ENCODE measurements at places on chromosomes 11 and 22. TPM values are rescaled to one million over a fixed set of nuclear protein-coding genes. Genes with fewer than 3 reads are reported as not detected.

GRCh38 chr11:118073554-118073953 is 3.3 kb upstream of the TMPRSS4 start:
- H3K27ac ChIP-seq = no peak overlapping the region
- no peak overlapping the region for H3K4me3 ChIP-seq
- peaks cover 16% of the 10 kb centered on the region for H3K27me3 ChIP-seq
- H3K4me1 ChIP-seq = peaks cover 15% of the 10 kb centered on the region
- no peak for DNase-seq

- H3K27ac ChIP-seq = no peak overlapping the region
- H3K4me3 ChIP-seq = no peak overlapping the region
- H3K27me3 ChIP-seq = no peaks in the 10 kb centered on the region
- no peaks in the 10 kb centered on the region for H3K36me3 ChIP-seq
Measured at GRCh38 chr11:60206616-60207015, 23.7 kb upstream of the MS4A6A start.

DNA sequence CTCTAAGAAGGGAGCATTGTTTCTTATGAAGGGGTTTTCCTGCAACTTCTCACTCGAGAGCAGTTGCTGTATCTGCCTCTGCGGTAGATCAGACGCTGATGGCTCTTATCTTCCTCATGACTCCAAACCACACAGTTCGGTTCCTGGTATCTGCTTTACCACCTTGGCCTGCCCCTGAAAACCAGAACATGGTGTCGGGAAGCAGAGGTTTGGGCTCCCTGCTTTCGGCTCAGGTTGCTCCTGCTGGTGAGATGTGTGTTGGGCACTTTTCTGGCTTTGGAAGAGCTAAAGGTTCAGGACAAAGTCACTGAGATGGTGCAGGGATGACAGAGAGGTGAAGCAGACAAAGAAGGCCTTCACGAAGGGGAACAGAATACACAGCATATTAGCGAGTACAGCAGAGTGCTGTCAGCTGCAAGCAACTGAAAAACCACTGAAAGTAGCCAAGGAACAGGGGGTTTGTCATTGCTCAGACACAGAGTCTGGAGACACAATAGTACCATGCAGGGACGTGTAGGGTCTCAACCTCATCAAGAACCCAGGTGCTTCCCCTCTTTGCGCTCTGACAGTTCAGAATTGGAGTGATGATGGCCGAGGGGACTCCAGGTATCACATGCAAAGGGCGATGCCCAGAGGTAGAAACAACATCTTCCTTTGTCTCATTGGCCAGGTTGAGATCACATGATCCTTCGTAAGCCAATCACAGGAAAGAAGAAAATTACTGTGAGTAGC is 11.9 kb upstream of the CSF2RB start:
- DNase-seq = no peak
- H3K4me3 ChIP-seq = no peak overlapping the region
- no peak overlapping the region for H3K27ac ChIP-seq
- peaks cover 13% of the 10 kb centered on the region for H3K27me3 ChIP-seq
- H3K4me1 ChIP-seq = peaks cover 5% of the 10 kb centered on the region

- H3K36me3 ChIP-seq = no peaks in the 10 kb centered on the region
- H3K4me1 ChIP-seq = no peaks in the 10 kb centered on the region
- H3K27me3 ChIP-seq = peaks cover 14% of the 10 kb centered on the region
- DNase-seq = no peak
Measured at GRCh38 chr11:61616434-61616833, 35.6 kb upstream of the SYT7 start.

- no peak overlapping the region for H3K4me3 ChIP-seq
- no peaks in the 10 kb centered on the region for H3K27me3 ChIP-seq
- no peak overlapping the region for H3K27ac ChIP-seq
- no peak for DNase-seq
Measured at GRCh38 chr11:20861322-20861721, 191.9 kb downstream of the NELL1 start.

- no peaks in the 10 kb centered on the region for H3K27me3 ChIP-seq
- no peak overlapping the region for H3K27ac ChIP-seq
- no peaks in the 10 kb centered on the region for H3K4me1 ChIP-seq
Measured at GRCh38 chr22:47307326-47307725, 544.9 kb downstream of the TBC1D22A start.

DNA sequence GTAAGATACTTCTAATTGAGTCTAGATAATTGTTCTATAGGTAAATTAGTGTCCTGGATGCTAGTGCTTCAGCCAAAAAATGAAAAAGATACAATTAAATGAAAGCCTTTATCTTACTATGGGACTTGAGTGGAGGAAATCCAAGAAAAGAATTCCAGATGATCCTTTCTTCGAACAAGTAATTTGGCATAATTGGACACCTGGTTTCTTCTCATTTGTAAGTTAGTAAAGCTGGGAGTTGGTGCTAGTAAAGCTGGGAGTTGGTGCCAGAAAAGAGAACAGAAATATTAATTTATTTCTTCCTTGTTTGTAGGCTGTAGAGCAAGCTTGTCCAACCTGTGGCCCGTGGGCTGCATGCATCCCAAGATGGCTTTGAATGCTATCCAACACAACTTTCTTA is 12.3 kb downstream of the OR51V1 start:
- no peak overlapping the region for H3K27ac ChIP-seq
- no peak overlapping the region for H3K4me3 ChIP-seq
- H3K36me3 ChIP-seq = no peaks in the 10 kb centered on the region
- no peak for DNase-seq

- H3K36me3 ChIP-seq = no peaks in the 10 kb centered on the region
- no peak overlapping the region for H3K4me3 ChIP-seq
- no peaks in the 10 kb centered on the region for H3K4me1 ChIP-seq
- H3K27me3 ChIP-seq = no peaks in the 10 kb centered on the region
- DNase-seq = no peak
Measured at GRCh38 chr11:101706541-101706940, 122.7 kb upstream of the TRPC6 start.

DNA sequence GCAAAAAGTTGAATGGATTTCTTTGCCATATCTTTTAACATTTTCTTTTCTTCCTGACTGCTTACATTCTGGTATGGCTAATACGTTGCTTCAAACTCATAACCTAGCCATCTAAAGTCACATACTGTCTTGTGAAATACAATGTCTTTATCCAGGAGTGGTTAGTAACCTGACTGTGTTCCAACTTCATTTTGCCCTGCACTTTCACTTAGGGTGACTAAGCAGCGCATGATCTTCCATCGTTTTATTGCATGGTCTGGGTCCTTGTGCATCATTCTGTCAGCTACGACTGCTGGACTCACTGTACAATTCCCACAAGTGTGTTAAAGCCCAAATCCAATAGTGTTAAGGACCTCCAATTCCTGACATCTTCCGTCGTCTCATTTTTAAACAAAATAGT is 403.2 kb downstream of the NTM start:
- H3K4me1 ChIP-seq = no peaks in the 10 kb centered on the region
- no peaks in the 10 kb centered on the region for H3K27me3 ChIP-seq
- no peak for DNase-seq
- H3K4me3 ChIP-seq = no peak overlapping the region
- H3K27ac ChIP-seq = no peak overlapping the region

GRCh38 chr11:77147668-77148321 is 19.7 kb downstream of the MYO7A start:
- peaks cover 70% of the 10 kb centered on the region for H3K27me3 ChIP-seq
- DNase-seq = peak; percentile 93
- H3K4me1 ChIP-seq = peaks cover 7% of the 10 kb centered on the region
- H3K36me3 ChIP-seq = no peaks in the 10 kb centered on the region
- no peak overlapping the region for H3K4me3 ChIP-seq

- peak; percentile 50 for DNase-seq
- H3K4me3 ChIP-seq = no peak overlapping the region
- no peaks in the 10 kb centered on the region for H3K4me1 ChIP-seq
- peaks cover 16% of the 10 kb centered on the region for H3K27me3 ChIP-seq
Measured at GRCh38 chr11:113994077-113994954, 19.4 kb downstream of the HTR3A start.

- no peaks in the 10 kb centered on the region for H3K4me1 ChIP-seq
- H3K27ac ChIP-seq = no peak overlapping the region
Measured at GRCh38 chr11:74756571-74756970, 7.9 kb downstream of the RNF169 start.

GRCh38 chr11:36402568-36403170 is 106.6 kb downstream of the PRR5L start:
- no peak overlapping the region for H3K4me3 ChIP-seq
- H3K27ac ChIP-seq = no peak overlapping the region
- H3K27me3 ChIP-seq = no peaks in the 10 kb centered on the region
- H3K36me3 ChIP-seq = no peaks in the 10 kb centered on the region
- peaks cover 4% of the 10 kb centered on the region for H3K4me1 ChIP-seq

DNA sequence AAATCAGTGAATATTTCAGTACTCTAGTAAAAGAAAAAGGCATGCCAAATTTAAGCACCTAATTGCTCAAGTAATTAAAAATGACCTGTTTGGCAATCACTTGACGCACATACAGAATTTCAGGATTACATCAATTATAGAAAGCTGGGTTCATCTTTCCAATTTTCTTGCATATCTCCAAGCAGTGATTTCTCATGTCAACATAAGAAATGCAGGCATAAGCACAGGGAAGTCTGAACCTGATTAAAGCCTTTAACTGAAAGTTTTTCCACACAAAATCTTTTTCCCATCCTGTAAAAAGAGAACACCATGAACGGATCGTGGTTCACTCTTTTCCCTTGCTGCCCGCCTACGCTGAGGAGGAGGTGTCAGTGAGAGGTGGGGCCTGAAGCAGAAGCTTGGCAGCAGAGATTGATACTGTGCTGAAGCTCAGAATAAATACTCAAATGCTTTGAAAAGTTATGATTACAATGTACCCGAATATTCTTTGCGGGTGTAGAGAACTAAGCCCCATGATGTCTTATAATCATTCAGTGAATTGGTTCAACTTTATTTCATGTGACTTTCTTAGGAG is 704.1 kb upstream of the CCDC90B start:
- H3K27ac ChIP-seq = no peak overlapping the region
- H3K4me3 ChIP-seq = no peak overlapping the region
- DNase-seq = no peak

DNA sequence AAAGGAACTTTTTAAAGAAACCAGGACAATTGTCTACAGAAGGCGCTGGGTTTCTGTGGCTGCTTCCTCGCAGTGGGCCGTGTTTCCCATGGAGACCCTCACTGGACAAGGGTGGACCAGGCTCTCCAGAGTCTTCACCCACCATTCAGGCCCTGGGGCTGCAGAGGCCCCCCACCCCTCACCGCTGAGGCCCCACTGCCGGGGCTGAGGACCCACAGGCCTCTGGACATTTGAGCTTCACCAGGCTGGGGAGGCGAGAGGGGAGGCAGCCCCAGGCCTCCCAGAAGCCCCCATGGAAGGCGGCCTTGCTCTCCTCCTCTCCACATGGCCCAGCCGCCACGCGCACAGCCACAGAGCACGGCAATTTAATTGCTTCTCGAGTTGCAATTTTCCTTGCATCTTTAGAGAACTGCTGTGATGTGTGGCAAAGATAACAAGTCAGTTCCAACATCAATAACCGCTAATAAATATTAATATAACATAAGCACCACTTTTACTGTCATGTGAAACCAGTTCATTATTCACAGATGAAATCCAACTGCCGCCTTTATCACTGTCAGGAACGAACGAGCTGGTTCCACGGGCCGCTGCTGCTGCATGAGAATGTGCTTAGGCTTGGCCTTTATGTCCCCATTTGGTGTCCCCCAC is 81.0 kb downstream of the PHF21B start:
- peaks cover 69% of the 10 kb centered on the region for H3K27me3 ChIP-seq
- no peak overlapping the region for H3K4me3 ChIP-seq
- no peaks in the 10 kb centered on the region for H3K4me1 ChIP-seq
- H3K36me3 ChIP-seq = no peaks in the 10 kb centered on the region

GRCh38 chr11:2443881-2444820 is at the start of gene TRPM5:
Gene TRPM5, minus strand, starts transcription at chr11:2444514. Its CDS starts 21,478 bp downstream, at chr11:2423036.
- H3K4me3 ChIP-seq = no peak within 1 kb of the TSS
- H3K4me1 ChIP-seq = peaks cover 25% of the 10 kb centered on the region
- peaks cover 34% of the 10 kb centered on the region for H3K27me3 ChIP-seq
- H3K27ac ChIP-seq = no peak within 1 kb of the TSS
- peak; percentile 81 for DNase-seq

- DNase-seq = peak; percentile 78
- peak overlapping the region; percentile 57 for H3K27ac ChIP-seq
- no peak overlapping the region for H3K4me3 ChIP-seq
- no peaks in the 10 kb centered on the region for H3K27me3 ChIP-seq
Measured at GRCh38 chr11:72336163-72336562, 92.2 kb upstream of the PHOX2A start.

- H3K4me3 ChIP-seq = no peak overlapping the region
- no peak overlapping the region for H3K27ac ChIP-seq
- peaks cover 4% of the 10 kb centered on the region for H3K27me3 ChIP-seq
Measured at GRCh38 chr11:13011466-13012055, 2.4 kb downstream of the RASSF10 start.

DNA sequence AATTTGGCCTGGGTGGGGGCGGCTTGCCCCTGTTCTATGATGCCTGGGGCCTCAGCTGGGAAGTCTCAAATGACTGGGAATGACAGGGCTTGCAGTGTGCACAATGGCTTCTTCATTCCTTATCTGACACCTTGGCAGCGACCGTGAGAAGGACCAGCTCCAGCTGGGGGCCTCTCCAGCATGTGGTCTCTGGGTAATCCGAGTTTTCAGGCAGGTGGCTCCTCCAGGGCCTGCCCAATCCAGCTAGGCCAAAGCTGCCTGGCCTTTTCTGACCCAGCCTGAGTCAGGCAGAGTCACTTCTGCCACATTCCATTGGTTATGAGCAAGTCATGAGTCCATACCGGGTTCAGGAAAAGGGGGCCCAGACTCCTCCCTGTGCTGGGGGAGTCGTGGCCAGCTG is 646.0 kb downstream of the OPCML start:
- no peaks in the 10 kb centered on the region for H3K36me3 ChIP-seq
- no peaks in the 10 kb centered on the region for H3K27me3 ChIP-seq
- DNase-seq = no peak

- no peaks in the 10 kb centered on the region for H3K27me3 ChIP-seq
- no peak overlapping the region for H3K27ac ChIP-seq
- DNase-seq = no peak
- H3K4me1 ChIP-seq = no peaks in the 10 kb centered on the region
- H3K36me3 ChIP-seq = no peaks in the 10 kb centered on the region
Measured at GRCh38 chr11:122509091-122509490, 146.4 kb upstream of the UBASH3B start.

Gene SOX6
- 9.4 TPM for total RNA-seq

Gene SLC6A5
- total RNA-seq = not detected

Gene RFPL3
- not detected for total RNA-seq

Gene PRR5L
- total RNA-seq = 0.60 TPM

Gene RTN4RL2
- 1.9 TPM for total RNA-seq

Gene ZPR1
- 83.8 TPM for total RNA-seq

Gene ADAMTS8
- total RNA-seq = not detected

Gene PPP1CA
- total RNA-seq = 235 TPM

Gene TMPRSS4
- 6.6 TPM for total RNA-seq

Gene GNAZ
- 0.74 TPM for total RNA-seq

Gene CARD10
- 4.6 TPM for total RNA-seq

Gene MSANTD4
- 9.2 TPM for total RNA-seq

Gene KRTAP5-1
- not detected for total RNA-seq

Gene LRRC74B
- not detected for total RNA-seq

Gene RAB3IL1
- total RNA-seq = 46.2 TPM

Gene UPK2
- not detected for total RNA-seq

Gene MYEOV
- total RNA-seq = 92.3 TPM

Gene TRIM66
- 5.9 TPM for total RNA-seq
